ENCODE measurements at places on chromosomes 11 and 22.

DNA sequence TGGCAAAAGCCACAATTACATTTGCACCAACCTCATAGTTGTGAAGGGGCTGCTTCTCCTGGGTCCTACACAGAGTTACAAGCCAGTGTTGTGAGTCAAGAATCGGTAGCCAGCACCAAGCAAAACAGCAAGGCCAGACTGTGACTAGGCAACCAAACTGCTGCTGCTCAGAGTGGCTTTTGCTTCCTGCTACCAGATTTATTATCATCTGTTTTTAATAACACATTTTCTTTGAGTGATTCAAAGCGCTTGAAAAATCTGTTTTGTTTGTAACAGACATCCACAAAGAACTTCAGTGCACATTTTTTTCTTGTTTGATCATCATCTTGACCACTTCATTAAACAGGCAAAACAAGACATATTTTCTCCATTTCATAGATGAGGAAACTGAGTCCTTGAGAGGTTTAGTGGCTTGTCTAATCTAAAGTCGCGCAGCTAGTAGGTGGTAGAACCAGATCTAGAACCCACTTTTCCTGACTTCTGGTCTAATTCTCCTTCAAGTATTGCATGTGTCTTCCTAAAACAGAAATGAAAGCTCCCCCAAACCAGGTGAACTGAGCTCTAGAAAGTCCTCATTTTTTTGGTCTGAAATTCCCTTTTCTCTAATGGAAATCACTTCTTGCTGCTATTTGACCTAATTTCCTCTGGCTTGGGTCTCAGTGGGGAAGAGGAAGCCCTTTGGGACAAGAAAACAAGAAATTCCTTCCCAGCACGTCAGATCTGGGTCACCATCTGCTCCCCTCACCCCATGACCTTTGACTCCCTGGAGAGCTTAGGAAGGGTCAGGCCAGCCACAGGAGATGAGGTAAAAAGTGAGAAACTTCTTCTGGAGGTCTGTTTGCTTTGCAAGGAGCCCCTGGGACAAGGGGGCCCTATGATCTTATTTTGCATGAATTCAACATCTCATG lies 39.9 kb downstream of the CWC15 start:
- peak; percentile 97 for DNase-seq

DNA sequence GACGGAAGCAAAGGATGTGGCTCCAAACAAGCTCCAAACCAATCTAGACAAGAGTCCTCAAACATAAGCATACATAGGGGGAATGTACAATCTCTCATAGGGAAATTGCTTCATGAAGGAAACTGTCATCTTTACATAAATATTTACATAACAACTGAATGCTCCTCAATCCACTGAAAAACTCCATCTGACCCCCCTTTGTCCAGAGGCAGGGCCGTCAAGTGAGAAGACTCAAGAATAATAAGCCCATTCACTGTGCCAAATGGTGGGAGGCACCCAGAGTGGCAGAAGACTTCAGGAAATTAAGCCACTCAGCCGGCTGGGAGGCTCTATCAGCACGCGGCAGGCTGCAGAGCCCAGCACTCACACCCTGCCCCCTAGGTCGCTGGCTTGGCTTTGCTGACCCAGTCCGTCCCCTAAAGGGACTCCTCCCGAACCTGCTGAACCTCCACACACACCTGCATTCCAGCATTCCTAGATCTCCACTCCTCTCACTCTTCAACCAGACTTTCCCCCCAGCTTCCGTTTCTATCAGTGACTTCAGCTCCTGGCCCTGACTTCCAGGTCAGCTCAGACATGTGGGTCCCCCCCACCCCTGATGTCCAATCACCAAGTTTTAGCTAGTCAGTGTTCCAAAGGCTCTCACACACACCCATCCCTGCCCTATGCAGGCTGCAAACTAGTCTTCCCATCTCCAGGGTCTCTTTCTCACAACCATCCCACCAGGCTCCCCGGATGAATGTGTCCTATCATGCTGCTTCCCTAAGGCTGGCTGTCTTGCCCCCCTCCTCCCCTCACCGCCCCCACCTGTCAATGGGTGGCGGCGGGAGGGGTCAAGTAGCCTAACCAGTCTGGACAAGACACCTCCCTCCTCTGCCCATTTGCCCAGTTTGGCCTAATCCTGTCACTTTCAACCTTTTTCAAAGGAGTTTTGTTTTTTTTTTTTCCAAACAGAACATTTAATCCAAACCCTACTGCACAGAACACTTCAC lies 11.3 kb downstream of the VPS37C start:
- no peak for DNase-seq

- DNase-seq: no peak
These were observed 5.6 kb downstream of the OVOL1 start for GRCh38 chr11:65792456-65792855.

- DNase-seq: no peak
These were observed 4.8 kb downstream of the PKP3 start for GRCh38 chr11:398826-399225.

GRCh38 chr22:50316114-50317065 lies 8.9 kb upstream of the PLXNB2 start:
- DNase-seq: no peak

GRCh38 chr11:102153082-102153481 lies 42.8 kb downstream of the YAP1 start:
- DNase-seq: no peak

DNA sequence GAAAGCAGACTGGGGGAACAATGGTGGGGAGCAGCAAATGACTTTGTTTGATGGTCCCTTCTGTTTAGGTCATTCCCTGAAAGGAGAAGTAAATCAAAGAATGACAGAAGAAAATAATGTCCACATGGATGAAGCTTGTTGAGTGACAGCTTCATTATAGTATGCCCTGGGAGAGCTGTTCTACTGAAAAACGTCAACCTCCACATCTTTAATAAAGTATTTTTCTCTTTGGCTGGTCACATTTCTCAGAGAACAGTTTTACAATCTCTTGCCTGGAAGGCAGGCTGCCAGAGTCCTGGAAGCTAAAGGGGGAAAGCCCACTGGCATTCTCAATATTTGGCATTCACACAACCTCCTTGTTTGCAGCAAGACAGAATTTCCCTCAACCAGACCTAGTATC lies 287.9 kb downstream of the SWAP70 start:
- DNase-seq: no peak

DNA sequence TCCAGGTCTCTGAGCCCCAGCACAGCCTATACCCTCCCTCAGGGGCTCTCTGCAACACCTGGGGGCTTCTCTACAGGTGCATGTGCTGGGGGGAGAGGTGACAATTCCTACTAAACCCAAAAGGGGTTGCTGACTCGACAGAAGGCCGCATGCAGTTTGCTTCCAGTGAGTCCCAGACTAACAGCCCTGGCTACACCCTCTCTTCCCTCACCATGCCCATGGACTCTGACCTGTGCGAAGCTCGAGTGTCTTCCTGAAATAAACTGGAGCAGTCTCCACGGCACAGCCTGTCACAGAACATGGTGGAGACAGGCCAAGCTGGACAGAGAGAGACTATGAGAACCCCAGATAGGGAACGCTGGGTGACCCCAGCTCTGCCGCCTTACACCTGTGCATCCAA lies 16.6 kb downstream of the PLEKHA7 start:
- no peak for DNase-seq

DNA sequence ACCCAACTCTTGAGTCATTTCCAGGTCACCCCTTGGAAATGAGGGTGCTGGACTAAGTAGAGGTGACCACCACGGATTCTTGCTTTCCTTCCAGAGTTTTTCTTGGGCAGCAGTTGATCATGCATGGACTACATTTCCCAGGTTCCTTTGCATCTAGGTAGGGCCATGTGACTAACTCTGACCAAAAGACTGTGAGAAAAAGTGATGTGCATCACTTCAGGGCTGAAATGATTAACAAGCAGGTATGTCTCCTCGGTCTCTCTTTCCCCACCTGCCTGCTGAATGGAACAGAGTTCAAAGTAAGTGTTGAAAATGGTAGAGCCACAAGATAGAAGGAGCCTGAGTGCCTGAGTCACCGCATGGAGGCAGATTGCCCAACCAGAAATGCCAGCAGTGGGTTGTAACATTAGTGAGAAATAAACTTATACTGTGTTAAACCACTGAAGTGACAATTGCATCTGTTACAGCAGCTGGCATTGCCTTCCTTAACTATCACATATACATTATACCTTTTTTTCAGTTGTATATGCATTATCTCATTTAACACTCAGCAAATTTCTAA lies 113.5 kb downstream of the MN1 start:
- no peak for DNase-seq

DNA sequence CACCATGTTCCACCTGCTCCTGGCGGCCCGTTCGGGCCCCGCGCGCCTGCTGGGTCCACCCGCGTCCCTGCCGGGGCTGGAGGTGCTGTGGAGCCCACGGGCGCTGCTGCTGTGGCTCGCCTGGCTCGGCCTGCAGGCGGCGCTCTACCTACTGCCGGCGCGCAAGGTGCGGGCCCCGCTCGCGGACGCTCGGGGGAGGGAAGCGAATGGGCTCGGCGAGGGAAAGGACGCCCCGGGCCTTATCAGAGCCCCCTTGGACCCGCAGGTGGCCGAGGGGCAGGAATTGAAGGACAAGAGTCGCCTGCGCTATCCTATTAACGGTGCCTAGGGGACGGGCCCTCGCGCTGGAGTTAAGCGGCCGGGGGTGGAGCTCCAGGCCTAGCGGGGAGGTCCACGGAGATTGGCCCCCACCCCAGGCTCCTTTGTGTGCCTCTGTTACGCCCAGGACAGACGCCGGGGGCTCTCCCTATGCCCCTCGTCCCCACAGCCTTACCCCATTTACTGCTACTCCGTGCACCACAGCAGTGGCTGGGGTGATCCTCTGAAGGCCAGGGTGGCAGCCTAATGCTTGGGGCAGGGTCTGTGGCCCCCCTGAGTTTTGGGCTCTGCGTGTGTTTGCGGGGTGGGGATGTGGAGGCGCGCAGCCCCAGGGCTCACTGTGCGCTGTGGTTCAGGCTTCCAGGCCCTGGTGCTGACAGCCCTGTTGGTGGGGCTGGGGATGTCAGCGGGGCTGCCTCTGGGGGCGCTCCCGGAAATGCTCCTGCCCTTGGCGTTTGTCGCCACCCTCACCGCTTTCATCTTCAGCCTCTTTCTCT lies 1.1 kb downstream of the TM7SF2 start:
- no peak for DNase-seq

DNA sequence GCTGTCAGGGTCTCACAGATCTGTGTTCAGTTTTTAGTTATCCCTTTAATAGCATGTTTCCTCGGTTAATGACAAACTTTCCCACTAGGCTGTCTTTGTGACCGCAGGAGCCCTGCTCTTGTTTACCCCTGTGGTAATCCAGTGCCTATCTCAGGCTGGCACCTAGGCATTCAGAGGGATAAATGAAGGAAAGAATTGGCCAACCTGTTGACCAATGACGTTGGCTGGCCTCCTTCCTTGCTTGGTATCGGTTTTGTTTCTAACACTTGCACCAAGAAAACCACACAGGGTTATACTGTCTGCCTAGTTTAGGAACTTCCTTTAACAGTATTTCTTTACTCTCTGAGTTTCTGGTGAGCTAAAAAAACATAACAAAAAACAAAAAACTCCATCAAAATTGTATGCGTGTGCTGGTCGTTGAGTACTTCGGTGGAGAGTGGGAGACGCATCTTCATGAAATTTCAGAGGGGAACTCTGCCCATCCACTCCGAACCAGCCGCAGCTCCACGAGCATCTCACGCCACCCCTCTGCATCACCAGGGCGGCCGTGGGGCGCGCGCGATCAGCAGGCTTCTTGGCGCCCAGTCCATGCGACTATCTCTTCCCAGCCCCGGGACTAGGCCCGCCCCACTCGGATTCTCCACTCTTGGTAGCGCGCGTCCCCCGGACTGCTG lies 563 bp upstream of the ENDOD1 start:
- DNase-seq: no peak

- no peak for DNase-seq
These were observed 109.5 kb downstream of the DBX1 start for GRCh38 chr11:20050551-20051333.

GRCh38 chr11:82855616-82856015 lies 44.6 kb downstream of the PRCP start:
- DNase-seq: no peak

GRCh38 chr11:69157156-69157821 lies 1.6 kb downstream of the SMIM38 start:
- DNase-seq: peak; percentile 27

DNA sequence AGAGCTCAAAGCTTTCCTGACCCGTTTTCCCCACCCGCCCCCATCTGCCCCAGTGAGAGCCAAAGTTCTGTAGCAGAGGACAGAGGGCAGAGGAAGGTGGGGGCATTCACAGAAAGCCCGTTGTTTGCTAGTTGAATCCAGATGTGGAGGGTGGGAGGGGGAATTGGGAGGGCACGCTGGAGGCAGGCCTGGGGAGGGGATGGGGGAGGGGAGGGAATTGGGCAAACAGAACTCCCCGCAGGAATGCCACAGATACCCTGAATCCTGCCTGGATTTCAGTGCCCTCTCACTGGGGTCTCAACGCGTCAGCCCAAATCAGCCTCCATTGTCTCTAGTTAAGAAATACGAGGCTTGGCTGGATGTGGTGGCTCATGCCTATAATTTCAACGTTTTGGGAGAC lies 12.9 kb upstream of the OAF start:
- no peak for DNase-seq

DNA sequence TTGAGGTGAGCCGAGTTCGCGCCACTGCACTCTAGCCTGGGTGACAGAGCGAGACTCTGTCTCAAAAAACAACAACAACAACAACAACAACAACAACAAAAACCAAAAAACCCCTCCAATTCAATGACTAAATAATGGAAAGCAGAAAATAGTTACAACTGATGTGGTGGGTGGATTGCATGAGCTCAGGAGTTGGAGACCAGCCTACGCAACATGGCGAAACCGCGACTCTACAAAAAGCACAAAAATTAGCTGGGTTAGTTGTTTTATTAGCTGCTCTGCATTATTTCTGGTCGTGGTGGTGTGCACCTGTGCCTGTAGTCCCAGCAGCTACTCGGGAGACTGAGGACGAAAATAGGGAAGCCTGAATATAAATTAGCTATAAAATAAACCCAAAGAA lies 2.6 kb upstream of the PATL1 start:
- no peak for DNase-seq

GRCh38 chr11:62140304-62141110 lies 16.7 kb downstream of the INCENP start:
- no peak for DNase-seq

- DNase-seq: no peak
These were observed 3.7 kb upstream of the SPON1 start for GRCh38 chr11:13958641-13959400.

- DNase-seq: no peak
These were observed 793.7 kb upstream of the LRRC4C start for GRCh38 chr11:42253156-42253555.

GRCh38 chr11:102879801-102880200 lies 5.0 kb upstream of the MMP12 start:
- no peak for DNase-seq

GRCh38 chr22:21726650-21727049 lies 8.9 kb downstream of the YPEL1 start:
- no peak for DNase-seq

All from fibroblast of skin of left quadriceps (primary cell).